Ovary (tissue), 10 donors: ENCODE measurements at places on chromosomes 3 and 15. TPM values are rescaled to one million over a fixed set of nuclear protein-coding genes. Genes with fewer than 3 reads are reported as not detected.

GRCh38 chr3:189001559-189001958, 170.2 kb upstream of the TPRG1 start:
- H3K36me3 ChIP-seq, result no peaks in the 10 kb centered on the region
- no peak overlapping the region for H3K27ac ChIP-seq
- DNase-seq, result no peak
- no peaks in the 10 kb centered on the region for H3K27me3 ChIP-seq
- H3K4me3 ChIP-seq, result no peak overlapping the region
- H3K4me1 ChIP-seq, result no peaks in the 10 kb centered on the region

- no peak overlapping the region for H3K4me3 ChIP-seq
- no peak for DNase-seq
- no peaks in the 10 kb centered on the region for H3K27me3 ChIP-seq
These were observed 14.1 kb downstream of the MESP2 start for GRCh38 chr15:89790206-89790605.

DNA sequence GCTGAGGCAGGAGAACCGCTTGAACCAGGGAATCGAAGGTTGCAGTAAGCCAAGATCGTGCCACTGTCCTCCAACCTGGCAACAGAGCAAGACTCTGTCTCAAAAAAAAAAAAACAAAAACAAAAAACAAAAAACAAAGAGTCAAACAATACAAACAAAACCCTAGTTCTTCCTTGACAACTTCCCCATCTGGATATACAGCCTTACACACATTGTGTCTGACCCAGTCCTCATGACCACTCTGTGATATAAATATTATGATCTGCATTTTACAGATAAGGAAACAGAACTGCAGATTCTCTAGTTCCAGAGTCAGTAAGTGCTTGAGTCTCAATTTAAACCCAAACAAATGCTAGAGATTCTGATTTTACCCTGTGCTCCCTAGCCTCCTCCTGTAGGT, 4.8 kb upstream of the ESYT3 start:
- no peak for DNase-seq
- H3K4me1 ChIP-seq, result no peaks in the 10 kb centered on the region
- H3K36me3 ChIP-seq, result no peaks in the 10 kb centered on the region
- H3K27me3 ChIP-seq, result no peaks in the 10 kb centered on the region

- H3K4me1 ChIP-seq, result no peaks in the 10 kb centered on the region
- H3K27ac ChIP-seq, result no peak overlapping the region
- no peak overlapping the region for H3K4me3 ChIP-seq
- H3K27me3 ChIP-seq, result no peaks in the 10 kb centered on the region
- no peak for DNase-seq
These were observed 26.7 kb downstream of the SNTN start for GRCh38 chr3:63679186-63679585.

- no peaks in the 10 kb centered on the region for H3K36me3 ChIP-seq
- peak; percentile 96 for DNase-seq
- peak overlapping the region; percentile 86 for H3K27ac ChIP-seq
- peaks cover 6% of the 10 kb centered on the region for H3K4me1 ChIP-seq
- H3K27me3 ChIP-seq, result no peaks in the 10 kb centered on the region
- H3K4me3 ChIP-seq, result peak overlapping the region; percentile 48
These were observed 71.1 kb downstream of the CCNL1 start for GRCh38 chr3:157088601-157089454.

BDH1 gene
- 11.7 TPM for total RNA-seq

NEK10 gene
- total RNA-seq, result 1.6 TPM

ANKRD34C gene
- total RNA-seq, result not detected
